Stimulated activated CD4-positive, alpha-beta T cell treated with anti-CD3 and anti-CD28 coated beads, TNF-alpha, amount 100 ng/mL, for 48 hours (primary cell): ENCODE measurements at places on chromosomes 7 and 10.

DNA sequence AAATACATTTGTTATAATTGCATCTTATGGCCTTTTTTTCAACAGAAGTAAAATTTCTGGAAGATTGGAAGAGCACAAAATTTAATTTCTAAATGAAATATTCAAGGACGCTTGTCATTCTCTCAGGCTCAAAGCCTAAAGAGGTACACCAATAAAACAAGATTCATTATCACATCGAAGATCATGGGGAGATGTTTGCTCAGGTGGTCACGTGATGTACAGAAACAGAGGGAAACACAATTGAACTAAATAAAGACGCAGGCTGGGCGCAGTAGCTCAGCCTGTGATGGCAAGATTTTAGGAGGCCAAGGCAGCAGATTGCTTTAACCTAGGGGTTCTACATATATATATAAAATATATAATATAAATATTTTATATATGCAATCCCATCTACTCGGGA lies 37.3 kb upstream of the TMEM254 start:
- DNase-seq = no peak

DNA sequence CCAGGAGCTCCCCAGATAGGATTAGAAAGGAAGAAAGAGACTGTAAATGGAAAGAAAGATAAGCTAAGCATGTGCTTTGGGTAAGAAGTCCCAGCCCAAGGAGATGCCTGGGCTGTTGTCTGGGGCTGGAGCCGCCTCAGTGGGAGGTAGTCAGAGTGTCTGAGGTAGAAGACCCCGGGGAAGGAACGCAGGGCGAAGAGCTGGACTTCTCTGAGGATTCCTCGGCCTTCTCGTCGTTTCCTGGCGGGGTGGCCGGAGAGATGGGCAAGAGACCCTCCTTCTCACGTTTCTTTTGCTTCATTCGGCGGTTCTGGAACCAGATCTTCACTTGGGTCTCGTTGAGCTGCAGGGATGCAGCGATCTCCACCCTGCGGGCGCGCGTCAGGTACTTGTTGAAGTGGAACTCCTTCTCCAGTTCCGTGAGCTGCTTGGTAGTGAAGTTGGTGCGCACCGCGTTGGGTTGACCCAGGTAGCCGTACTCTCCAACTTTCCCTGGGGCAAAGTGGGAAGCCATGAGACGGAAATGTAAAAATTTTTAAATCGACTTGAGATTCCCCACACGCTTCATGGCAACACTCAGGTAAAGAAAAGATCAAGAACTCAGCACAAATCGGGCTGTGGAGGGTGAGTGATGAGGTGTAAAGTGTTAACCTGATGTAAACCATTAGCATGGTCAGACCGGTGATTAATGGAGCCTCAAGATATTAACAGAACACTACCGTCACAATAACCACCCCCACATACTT lies 1.3 kb downstream of the HOXA1 start:
- DNase-seq = no peak

DNA sequence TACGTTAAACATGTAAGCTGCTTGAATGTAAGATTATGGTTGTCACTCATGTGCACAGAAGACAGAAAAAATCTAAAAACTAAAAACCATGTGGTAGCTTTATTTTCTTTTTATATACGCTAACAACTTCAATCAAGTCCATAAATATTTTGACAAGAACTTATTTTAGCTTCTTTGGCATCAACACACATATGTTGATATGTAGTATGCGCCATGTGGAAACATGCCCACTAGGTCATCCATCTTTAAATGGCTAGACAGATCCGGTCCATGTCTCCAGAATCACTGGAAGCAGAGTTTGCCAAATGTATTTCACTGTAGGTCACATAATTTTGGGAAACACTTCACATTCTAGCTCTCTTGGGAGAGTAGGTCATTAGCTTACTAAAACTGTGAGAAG lies 261.5 kb upstream of the IMMP2L start:
- no peak for DNase-seq

GRCh38 chr10:75782463-75783248 lies 351.2 kb downstream of the LRMDA start:
- DNase-seq = no peak

- no peak for DNase-seq
Measured at GRCh38 chr7:99898836-99899235, 20.5 kb downstream of the TRIM4 start.

GRCh38 chr10:58439632-58440364 lies 54.6 kb downstream of the TFAM start:
- no peak for DNase-seq

DNA sequence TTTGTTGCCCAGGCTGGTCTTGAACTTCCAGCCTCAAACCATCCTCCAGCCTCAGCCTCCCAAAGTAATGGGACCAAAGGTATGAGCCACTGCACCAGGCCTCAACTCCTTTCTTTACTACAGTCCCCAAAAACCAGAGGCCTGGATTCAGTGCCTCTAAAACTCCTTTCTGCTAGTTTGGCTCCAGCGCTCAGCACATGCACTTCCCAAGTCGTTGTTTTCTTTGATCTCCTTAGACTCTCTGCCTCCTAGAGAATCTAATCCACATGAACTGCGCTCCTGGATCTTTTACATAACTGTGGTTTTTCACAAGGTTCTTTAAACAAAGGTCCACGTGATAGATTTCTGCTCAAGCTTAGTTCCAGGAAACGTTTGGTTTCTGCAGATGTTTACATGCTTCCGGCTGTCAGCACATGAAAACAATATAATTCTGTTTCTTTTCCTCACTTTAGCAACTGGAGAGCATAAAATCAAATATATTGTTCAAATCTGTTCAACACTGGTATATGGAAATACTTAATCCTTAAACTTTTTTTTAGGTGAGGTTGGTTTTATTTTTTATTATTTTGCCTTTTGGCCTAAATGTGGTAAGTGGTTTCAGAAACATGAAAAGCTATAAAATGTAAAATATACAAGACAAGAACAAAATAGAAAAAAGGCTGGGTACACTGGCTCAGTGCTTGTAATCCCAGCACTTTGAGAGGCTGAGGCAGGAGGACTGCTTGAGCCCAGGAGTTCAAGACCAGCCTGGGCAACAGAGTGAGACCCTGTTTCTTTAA lies 270.5 kb upstream of the MKLN1 start:
- DNase-seq = no peak

DNA sequence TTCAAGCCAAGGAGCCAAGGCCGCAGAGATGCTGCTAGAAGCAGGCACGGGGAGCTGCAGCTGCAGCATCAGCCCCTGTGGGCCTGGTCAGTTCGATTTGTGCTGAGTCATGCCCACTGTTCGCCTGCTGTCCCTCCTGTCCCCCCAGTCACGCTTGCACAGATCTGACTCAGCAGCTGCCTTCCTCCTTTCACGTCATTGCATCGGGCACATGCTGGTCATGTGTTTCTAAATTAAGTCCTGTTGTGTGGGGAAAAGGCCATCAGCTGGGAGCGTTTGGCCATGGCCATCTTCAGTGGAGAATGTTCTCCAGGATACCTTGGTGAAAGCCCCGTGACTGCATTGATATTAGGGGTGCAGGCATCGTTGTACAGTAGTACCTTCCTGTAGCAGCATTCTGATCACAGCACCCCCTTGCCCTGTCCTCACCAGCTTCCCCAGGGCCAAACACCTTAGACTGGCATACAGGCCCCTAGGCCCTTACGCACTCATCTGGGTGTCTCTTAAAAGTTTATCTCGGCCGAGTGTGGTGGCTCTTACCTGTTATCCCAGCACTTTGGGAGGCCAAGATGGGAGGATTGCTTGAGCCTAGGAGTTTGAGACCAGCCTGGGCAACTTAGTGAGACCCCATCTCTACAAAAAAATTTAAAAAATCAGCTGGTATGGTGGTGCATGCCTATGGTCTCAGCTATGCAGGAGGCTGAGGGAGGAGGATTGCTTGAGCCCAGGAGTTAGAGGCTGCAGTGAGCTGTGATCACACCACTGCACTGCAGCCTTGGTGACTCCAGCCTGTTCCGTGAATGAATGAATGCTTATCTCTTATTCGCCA lies 23.2 kb downstream of the POR start:
- no peak for DNase-seq

DNA sequence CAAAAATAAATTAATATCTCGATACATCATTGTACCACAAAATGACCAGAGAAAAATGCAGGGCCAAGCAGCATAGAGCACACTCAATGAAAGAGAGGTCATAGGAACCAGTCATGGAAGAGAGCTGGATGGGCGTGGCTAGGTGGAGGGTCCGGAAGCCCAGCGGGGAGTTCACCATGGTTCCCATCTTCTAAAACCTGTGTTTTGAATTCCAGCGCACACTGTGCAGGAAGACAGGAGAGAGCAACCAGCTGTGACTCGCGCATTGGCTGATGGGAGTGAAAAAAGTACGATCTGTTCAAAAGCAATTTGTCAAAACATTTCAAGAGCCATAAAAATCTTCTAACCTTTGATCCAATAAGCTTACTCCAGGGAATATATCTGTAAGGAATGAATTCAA lies 125.2 kb upstream of the NANOS1 start:
- no peak for DNase-seq
